CD4-positive, alpha-beta T cell treated with Interleukin-1 beta for 1 hour (primary cell): ENCODE measurements at places on chromosomes 5 and 9.
A peak's percentile ranks its signal among the peaks of the same experiment; 100 is the strongest.

DNA sequence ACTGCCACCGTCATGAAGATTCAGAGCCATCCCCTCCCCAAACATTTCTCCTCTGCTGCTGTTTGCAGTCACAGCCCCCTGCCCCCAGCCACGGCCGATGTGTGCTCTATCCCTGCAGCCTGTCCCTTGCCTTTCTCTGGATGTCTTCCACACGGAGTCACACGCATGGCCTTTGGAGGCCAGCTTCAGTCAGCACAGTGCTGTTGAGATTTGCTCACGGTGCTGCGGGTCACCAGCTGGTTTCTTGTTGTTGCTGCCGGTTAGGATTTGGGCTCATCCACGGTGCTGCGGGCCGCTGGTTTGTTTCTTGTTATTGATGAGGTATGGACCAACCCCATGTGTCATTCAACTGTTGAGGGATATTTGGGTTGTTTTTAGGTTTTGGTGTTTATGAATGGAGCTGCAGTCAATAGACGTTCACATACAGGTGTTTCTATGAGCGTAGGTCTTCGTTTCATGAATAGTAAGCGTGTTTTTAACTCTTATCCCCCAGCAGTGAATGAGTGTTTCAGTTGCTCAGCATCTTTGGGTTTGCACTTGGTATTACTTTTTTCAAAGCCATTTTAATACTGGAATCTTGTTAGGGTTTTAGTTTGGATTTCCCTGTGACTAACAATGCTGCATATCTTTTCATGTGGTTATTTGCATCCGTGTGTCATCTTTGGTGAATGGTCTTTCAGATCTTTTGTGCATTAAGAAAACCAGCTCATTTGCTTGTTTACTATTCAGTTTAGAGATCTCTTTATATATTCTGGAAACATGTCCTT lies 57.6 kb downstream of the AHRR start:
- DNase-seq, result no peak

DNA sequence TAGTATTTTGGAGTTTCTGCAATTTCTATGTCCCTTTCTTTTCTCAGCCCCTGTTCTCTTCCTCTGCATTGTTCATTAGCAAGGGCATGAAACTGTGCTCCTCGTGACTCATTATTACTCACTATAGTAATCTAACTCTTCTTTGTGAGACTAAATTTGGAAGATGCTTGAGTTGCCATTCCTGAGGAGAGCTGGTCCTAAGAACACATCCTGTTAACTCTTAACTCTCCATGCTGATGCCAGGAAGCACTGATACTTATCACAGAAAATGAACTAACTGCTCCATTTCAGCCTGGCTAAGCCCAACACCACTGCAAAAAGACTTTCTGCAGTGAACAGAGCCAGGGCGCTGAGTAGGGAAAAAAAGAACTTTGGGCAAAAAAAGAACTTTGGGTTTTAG lies 10.6 kb upstream of the CSNK1A1 start:
- no peak for DNase-seq

DNA sequence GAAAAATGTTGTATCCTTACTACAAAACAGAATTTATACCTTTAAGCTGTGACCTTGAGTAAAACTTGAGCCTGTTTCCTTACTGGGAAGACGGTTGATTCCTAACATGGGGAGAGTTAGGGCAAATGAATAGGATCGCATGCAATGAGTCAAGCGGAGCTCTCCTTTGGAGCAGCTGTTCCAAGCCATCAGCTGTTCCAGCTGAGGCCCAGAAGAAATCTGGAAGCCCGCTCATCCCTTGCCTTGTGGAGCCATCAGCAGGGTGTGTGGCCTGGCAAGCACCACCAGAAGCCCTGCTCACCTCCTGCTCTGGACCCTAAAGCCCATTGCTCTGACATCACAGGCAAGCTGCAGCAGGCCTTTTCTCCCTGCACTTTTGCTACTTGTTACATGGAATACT lies 8.0 kb downstream of the KIAA1191 start:
- DNase-seq, result no peak

DNA sequence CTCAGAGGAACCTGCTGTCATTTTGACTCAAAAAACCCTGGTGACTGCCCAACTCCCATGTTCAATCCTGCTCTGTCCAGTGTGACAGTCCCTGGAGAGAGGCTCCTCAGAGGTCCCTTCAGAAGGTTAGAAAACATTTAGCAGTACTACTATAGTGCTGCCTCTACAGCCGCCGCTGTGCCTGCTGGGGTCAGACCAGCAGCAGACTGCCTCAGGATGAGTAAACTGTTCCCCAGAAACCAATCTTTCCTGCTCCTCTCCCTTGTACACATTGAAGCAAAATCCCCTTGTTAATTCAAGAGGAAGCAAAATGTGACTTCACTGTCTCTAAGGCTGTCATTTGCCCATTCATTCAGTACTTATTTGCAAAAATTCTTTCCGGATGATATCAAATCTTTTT lies 94.8 kb upstream of the SMARCA2 start:
- DNase-seq, result no peak

GRCh38 chr5:87074934-87075541 lies 192.6 kb upstream of the RASA1 start:
- DNase-seq, result peak; percentile 33

GRCh38 chr5:59832577-59833301 lies 60.8 kb downstream of the PDE4D start:
- no peak for DNase-seq

GRCh38 chr5:92599217-92599810 lies 981.7 kb downstream of the NR2F1-AS1 start:
- DNase-seq, result no peak

- DNase-seq, result no peak
These were observed 18.9 kb upstream of the VLDLR start for GRCh38 chr9:2602704-2603116.

GRCh38 chr5:14928661-14929060 lies 57.1 kb upstream of the ANKH start:
- no peak for DNase-seq

DNA sequence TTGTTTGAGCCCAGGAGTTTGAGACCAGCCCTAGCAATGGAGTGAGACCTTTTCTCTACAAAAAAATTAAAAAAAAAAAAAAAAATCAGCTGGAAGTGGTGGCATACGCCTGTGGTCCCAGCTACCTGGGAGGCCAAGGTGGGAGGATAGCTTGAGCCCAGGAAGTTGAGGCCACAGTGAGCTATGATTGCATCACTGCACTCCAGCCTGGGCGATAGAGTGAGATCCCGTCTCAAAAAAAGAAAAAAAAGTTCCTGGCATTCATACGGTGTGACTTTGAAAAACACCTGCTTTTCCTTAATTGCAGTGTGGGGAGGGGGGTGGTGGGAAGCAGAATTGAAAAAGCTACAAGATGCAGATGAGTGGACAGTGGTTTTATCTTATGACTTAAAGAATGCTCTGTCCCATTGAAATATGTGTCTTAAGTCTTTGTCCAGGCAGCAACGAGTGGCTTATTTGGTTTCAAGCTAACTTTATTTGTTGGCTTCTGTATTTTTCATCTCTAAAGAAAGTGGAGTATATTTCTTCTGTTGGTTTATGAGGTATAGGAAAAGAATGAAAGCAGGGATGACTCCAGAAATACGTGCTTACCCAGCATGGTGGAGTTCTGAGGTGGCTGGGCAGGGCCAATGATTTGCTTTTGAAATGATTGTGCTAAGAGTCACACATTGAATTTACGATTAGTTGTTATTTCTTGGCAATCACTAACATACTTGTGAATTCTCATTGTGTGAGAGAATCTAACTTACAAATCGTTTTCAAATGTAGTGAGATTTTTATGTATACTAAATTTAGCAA lies 27.8 kb downstream of the ROPN1L start:
- DNase-seq, result no peak

DNA sequence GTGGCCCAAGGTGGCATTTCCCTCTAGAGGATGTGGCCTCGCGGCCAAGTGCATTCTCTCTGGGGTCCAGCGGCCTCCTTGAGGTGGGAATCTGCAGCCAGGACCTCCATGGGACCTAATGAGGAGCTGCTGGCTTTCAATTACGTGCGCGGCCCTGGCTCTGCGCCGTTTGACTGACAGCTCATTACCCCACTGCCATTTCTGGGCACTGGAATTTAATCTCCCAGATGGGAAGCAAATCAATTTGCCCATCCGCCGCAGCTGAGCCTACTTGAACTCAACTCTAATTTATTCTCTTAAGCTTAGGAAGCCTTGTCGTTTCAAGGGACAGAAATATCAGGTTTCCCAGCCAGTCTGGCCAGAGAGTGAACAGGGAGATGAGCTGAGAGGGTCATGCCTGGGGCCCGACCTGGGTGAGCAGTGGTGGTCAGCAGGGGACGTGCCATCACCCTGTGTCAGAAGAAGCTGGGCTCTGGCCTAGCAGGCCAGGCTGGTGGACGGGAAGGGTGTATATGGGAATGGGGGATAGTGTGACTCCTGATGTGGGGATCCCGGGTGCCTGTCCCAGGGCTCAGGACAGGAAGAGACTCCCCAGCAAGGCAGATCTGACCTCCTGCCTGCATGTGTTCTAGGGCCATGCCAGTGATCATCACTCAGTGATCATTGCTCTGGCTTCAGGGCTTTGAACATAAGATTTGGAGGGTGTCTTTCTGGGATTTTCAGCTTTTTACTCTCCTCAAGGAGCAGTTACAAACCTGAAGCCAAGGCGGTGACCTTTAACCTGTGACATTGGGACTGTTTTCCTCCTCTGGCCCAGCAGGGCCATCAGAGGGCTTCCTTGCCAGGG lies 69.7 kb downstream of the MACROH2A1 start:
- no peak for DNase-seq

DNA sequence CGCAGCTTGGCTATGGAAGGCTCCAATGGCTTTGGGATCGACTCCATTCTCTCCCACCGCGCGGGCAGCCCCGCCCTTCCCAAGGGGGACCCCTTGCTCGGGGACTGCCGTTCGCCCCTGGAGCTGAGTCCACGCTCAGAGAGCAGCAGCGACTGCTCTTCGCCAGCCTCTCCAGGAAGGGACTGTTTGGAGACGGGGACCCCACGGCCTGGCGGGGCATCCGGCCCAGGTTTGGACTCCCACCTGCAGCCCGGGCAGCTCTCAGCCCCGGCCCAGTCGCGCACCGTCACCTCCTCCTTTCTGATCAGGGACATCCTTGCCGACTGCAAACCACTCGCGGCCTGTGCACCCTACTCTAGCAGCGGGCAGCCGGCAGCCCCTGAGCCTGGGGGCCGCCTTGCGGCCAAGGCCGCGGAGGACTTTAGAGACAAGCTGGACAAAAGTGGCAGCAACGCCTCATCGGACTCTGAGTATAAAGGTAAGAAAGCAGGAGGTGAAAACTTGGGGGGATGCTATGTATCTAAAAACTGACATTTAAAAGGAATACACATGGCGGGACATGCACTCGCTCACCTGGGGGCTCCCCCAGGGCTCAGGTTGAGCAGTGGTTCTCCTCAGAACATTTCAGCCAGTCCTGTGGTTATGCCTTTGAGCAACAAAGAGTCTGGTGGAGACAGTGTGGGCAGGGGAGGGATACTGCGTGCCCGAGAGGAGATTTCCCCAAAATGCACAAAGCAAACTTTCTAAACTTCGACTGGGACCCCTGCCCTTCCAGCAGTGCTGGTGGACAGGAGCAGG lies 579 bp downstream of the BARHL1 start:
- no peak for DNase-seq

- no peak for DNase-seq
These were observed 35.6 kb downstream of the NIM1K start for GRCh38 chr5:43227655-43228054.

GRCh38 chr5:63820577-63820976 lies 141.7 kb downstream of the HTR1A start:
- no peak for DNase-seq

- DNase-seq, result no peak
These were observed 147.5 kb upstream of the FGF10 start for GRCh38 chr5:44536650-44537260.

- no peak for DNase-seq
These were observed 169.2 kb upstream of the TARS1 start for GRCh38 chr5:33271606-33272005.

DNA sequence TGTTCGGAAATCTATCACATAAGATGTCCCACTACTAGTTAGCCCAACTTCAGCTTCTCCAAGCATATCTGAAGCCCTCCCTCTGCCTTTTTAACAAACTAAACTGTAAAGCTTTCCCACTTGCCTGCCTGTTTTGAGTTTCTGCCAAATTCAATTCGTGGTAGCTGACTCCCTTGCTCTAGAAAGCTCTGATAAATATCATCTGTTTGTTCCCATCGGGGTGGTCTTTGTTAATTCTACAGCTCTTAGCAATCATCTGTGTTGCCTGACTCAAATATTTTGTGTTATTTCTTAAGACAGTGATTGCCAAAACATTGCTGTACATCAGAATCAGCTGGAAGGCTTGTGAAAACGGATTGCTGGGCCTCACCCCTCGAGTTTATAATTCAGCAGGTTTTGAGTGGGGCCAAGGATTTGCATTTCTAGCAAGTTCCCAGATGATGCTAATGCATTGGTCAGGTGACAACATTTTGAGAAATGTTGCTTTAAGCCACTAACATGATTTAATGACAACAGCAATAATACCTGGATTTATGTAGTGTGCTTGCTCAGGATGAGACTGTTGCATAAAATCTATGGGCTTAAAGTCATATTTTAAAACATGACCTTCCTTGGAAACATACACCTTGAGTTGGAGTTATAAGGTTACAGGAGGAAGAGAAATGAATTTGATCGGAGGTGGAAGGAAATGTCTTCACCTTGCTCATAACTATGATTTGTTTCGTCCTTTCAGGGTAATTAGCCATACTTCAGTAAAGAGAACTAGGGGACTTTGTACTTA lies 631.9 kb downstream of the PSAT1 start:
- DNase-seq, result no peak

DNA sequence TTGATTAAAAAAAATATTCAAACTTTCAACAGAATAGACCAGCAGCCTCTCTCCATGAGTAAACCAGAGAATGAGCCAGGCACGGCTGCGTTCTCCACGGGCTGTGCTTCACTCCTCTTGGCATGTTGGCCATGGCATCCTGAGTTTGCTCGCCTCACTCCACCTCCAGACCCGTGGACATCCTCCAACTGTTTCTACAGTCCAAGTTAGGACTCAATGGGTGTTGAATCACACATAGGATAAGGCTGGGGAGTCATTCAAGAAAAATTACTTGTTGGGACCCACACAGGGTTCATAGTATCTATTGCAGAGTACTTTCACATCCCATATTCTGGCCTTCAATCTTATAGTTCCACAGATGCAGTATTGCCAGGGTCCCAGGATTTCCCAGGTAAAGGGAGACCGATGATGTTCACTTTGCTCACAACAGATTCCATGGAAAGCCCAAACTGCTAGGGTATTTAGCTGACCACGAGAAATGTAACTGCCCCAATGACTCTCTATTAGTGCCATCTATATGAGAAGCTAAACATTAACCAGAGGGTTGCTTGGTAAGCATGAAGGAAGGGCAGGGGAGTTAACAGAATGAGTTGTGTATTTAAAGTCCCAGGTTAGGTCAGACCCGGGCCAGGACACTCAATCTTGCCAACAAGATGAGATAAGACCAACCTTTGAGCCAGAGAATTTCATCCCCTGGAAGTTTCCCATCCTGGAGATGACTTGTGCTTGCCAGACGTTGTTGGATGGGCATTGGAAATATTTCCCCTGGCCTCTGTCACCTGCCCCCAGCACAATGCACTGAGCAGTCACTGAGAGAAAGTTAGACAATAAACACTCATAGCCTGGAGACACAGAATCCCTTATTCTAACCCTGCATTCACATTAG lies 19.7 kb upstream of the GDA start:
- no peak for DNase-seq
